ENCODE measurements at places on chromosomes 7 and 10.

GRCh38 chr10:77925410-77925794 is 1.2 kb downstream of the DLG5 start:
- DNase-seq = no peak

DNA sequence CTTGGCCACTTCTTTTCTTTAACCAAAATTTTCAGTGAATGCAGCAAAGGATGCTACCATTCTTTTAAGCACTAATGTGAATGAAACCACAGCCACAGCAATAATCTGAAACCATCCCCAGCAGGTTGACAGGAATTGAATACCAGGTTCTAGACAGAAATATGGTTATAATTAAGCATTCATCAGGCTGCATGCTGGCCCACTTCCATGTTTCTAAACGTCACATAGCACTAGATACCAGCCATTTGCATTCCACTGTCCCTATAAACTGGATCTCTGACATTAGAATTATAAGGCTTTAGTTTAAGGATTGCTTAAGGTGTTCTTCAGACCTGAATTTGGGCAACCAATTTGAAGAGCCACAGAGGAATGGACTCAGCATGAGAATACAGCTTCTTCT is 340.8 kb upstream of the KLF6 start:
- no peak for DNase-seq

DNA sequence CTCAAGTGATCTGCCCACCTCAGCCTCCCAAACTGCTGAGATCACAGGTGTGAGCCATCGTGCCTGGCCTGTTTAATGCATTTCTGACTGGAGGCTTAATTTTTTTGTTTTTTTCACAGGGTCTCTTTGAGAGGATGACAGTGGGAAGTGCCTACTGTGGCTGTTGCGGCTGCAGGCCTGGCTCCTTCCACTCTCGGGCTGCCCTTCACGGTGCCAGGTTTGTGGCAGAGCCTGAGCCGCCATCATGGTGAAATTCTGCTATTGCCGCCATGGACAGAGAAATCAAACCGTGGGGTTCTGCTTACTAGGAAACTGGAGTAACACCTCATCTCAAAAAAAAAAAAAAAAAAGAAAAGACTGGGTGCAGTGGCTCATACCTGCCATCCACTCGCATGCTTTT is 142.7 kb downstream of the CAMK1D start:
- no peak for DNase-seq

DNA sequence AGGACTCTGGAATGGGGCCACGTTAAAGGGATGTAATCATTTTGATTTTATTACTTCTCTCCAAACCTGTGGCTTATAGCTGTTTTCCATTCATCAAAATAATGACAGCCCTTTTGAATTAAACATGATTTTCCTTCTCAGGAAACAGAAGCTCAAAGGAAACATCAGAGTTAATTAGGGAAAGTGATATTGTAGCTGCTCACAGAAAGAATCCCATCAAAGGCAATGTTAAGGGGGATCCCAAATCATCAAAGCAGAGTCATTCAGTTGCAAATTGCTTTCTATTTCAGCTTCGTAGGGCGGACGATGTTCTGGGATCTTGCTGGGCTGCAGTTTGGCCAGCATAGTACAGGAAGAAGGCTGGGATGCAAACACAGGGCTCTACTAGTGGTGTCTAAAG is 563.2 kb downstream of the CCSER2 start:
- DNase-seq = no peak

- no peak for DNase-seq
Observed at GRCh38 chr7:141161550-141162535, 88.0 kb downstream of the TMEM178B start.

DNA sequence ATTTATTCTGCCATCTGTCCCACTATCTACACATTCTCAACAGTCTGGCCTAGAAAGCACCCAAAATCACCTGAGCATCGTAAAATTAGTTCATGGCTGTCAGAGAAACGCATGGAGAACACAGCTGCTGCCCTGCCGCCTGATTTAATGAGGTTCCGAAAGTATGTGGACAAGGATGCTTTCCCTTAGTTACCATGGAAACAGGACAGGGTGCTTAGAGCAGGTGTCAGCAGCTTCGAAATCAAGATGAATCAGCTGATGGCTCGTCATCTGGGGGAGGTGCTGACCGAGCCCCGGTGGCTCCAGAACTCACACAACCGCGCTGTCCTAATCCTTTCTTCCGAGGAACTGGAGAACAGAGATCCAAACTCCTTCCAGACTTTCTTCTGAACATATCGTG is 151.5 kb downstream of the TEX36 start:
- no peak for DNase-seq

- DNase-seq = no peak
Observed at GRCh38 chr7:51706851-51707250, 390.2 kb upstream of the COBL start.

DNA sequence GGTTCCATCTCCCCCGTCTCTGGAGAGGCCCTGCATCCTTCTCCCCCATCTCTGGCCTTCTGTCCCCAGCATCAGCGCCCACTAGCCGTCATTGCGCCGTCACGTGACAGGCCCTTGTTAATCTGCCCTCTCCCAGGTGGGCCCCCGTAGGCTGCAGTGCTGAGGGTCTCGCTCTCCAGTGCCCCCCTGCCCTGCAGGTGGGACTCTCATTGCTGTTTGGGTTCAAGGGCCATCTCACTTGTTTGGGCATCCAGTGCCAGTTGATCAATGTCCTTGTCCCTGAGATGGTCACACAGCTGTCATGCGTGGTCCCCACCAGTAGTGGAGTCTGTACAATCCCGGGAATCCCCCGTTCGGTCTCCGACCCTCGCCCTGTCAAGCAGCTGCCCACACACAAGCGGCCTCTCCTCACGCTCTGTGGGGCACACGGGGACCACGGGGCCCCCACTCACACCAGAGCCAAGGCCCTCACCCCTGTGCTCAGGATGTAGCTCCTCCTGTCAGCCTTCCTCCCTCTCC is 114.0 kb downstream of the INPP5A start:
- no peak for DNase-seq

DNA sequence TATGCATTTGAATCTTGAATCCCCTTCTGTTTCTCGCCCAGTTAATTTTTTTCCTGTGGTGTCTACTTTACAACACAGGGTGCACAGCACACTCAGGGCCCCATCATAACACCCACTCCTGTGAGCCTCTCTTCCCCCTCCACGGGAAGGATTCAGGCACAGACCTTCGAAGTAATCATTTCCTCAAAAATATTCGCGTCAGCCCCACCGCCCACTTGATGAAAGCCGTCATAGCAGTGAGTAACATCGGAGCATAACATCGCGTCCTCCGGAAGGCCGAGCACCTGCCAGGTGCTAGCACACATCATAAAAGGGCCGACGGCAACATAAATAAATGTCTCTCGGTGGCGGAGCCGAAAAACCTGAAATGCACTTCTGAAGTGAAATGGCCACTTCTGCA is 201.7 kb upstream of the ADARB2 start:
- DNase-seq = no peak

DNA sequence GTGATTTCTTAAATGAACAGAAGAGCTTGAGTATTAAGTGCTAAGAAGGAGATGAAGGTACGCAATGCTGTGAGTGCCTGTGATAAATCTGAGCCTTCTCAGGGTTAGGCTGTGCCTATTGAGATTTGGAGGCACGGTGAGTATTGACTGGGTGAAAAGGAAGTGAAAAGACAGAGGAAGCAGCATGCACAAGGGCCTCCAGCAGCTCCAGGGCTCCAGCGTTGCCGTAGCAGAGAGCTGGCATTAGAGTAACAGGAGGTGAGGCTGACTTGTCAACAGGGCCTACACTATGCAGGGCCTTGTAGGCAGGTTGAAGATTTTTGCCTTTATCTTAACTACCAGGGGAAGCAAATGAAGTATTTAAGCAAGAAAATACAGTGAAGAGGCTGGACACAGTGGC is 54.1 kb upstream of the PDCD4 start:
- no peak for DNase-seq

- DNase-seq = no peak
Observed at GRCh38 chr10:5583525-5584175, 58.9 kb downstream of the CALML3 start.

DNA sequence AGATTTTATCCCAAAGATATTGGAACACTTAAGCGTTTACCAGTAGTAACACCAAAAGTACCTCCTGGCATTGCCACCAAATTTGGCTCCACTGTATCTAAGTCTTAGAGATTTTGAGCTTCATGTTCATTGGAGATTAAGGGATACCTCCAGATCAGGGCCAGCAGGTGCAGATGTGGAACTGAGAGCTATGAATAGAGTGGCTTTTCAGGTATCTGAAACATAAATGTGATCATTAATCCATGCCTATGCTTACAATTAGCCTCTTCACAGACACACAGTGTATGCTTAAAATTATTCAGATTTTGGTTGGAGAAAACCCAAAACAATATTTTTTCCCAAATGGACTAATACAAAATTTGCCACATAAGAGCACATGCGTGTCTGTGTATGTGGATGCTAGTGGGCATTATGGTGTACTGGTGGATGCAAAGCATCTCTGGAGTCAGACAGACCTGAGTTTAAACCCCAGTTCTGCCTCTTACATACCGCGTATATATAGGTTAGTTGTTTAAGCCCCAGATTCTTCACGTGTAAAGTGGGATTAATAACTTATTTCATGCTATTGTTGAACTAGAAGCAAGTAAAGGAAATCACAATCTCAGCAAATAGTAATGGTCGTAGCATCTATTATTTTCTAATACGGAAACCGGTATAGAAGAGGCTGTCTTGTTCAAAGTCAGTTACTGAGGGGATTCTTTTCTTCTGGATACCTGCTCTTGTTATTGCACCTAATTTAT is 6.8 kb upstream of the LRRC4 start:
- DNase-seq = no peak

GRCh38 chr10:79588800-79589199 is 21.9 kb upstream of the SFTPA1 start:
- DNase-seq = no peak

GRCh38 chr7:7861211-7861633 is 107.4 kb upstream of the GLCCI1 start:
- no peak for DNase-seq

GRCh38 chr7:132738254-132738653 is 162.0 kb upstream of the PLXNA4 start:
- DNase-seq = no peak

GRCh38 chr10:96711048-96711728 is 9.1 kb downstream of the PIK3AP1 start:
- DNase-seq = no peak

Data from substantia nigra (tissue), 51 donors.